ENCODE measurements at places on chromosomes 2 and 18. TPM values are rescaled to one million over a fixed set of nuclear protein-coding genes. Genes with fewer than 3 reads are reported as not detected.
A peak's percentile ranks its signal among the peaks of the same experiment; 100 is the strongest.

PAX3 gene
- polyA plus RNA-seq, result not detected

TACR1 gene
- 1.2 TPM for polyA plus RNA-seq

CAPN13 gene
- polyA plus RNA-seq, result 2.1 TPM

AGBL5 gene
- polyA plus RNA-seq, result 61.4 TPM

- DNase-seq, result no peak
Observed at GRCh38 chr18:59724103-59724502, 26.9 kb upstream of the CCBE1 start.

DNA sequence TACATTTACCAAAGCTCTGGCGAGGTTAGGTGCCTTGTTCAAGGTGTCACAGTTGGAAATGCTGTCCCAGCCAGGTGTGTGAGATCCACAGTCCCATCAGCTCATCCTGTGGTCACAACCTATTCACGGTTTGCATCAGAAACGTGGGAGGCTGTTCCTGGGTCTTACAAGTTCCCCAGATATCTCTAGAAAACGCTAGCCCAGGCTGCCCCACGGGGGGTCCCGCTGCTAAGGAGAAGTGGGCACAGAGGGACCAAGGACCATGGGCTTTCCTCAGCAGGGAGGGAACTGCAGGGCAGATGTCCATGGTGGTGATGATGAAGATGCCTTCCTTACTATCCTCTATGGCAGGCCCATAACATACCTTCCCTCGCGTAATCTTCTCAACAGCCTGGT is 649 bp downstream of the FECH start:
- no peak for DNase-seq

- no peak for DNase-seq
Observed at GRCh38 chr2:25333981-25334380, 7.7 kb downstream of the DNMT3A start.

DNA sequence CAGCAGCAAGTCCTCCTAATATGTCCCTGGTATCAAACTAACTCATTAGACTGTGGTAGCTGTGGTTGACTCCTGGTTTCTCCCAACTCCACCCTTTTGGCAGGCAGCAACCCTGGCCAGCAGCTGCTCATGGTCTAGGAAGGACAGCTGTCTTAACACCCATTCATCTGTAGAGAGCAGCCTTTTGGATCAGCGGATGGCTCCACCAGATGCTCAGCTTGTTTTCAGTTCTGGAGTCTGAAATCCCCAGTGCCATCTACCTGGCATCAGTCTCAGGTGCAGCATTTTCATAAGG is 100.5 kb downstream of the SPOPL start:
- DNase-seq, result no peak

GRCh38 chr18:25815659-25816058 is 274.8 kb downstream of the SS18 start:
- no peak for DNase-seq

DNA sequence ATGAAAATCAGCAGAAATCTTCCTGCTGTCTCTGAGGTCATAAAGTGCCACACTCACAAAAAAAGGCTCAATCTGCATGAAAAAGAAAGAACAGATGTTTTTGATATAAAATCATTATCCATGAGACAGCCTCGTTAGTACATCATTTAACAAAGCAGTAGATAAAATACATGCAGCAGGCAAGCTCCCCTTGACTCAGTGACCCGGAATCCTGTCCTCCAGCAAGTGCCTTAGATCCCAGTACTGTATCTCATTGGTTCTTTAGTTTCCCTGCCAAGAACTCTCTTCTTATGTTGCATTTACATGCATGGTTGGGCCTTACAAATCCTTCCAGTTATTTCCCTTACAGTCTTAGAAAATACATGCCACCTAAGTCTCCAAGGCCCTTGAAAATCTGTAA is 148.9 kb upstream of the CCDC195 start:
- peak; percentile 7 for DNase-seq

GRCh38 chr2:234373060-234373459 is 123.8 kb downstream of the ARL4C start:
- no peak for DNase-seq

DNA sequence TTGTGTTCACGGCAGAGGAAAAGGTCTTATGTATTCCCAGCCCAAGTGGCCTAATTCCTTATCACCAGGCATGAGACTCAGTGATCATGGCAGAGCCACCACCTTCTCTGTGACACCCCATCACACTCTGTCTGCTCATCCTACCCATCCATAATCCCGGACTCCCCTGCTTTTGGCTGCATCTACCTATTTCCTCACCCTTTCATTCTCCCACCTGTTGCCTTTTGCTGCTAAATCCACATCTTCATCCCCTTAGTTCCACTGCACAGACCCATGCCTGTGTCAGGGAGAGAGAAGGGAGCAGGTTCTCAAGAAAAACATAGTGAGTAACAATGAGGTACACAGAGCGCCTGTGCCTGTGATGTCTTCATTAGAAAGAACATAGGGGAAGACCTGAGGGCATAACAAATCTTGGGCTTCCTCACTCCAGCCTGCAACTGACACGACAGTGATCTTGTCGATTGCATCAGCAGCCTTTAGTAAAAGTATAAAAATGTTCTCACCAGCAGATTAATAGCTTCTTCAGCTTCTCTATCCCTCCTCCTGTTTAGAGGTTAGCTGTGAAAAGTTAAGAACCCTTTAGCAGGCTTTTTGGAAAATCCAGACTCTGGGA is 246.5 kb upstream of the SPRED2 start:
- DNase-seq, result no peak

DNA sequence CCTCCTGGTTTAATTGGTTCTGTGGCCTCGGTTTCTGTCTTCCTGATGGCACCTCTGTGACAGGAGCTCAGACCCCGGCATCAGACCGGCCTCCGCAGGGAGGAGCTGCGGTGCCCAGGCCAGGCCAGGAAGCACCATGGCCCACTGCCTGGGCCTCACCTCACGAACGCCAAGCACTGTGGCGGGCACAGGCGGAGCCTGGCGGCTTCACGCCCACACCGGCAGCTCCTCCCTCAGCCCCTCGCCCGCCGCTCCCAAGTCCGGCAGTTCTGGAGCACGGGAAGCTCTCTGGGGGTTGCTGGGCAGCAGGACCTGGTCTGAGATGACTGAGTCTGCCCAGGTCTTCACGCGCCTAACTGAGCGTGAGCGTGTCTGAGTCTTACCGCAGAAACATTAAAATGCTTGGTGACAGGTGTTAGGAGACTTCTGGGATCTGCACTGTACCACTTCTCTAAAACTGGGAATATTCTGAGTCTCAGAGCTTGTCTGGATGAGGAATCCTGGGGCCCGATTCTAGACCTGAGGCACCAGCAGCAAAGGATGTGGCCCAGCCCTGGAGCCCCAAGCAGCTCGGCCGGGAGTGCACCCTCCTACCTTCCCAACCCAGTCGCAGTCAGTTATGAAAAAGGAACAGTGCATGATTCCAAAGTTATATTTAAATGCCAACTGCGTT is 21.9 kb downstream of the RTP5 start:
- no peak for DNase-seq

DNA sequence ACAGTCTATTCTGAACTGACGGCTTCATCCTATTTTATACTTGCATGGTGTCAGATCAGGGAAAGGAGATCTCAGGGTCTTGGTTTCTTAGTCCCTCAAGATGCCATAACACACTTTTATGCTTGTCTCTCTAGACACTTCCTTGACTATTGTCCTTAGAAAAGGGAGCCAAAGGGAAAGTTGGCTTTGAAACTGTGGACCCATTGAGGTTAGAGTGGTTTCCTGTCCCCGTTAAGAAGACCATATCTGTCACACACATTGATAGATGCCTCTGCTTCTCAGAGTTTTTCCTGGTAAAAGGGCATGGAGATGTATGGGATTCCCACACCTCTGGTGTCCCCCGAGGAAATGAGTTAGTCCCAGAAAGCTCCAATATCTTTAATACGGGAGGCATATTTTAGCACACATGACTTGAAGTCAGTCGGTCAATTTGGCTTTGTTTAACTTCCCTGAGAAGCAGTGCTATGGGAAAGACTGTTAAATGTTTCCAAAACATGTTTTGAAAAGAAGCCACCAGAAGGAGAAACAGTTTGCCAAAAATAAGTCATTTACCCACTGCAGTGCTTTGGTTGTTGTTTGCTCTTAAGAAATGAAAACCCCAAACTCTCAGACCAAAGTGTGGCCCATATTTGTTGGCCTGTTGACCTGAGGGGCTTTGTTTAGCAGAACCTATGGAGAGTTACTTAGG is 133.4 kb upstream of the CXCR4 start:
- no peak for DNase-seq

DNA sequence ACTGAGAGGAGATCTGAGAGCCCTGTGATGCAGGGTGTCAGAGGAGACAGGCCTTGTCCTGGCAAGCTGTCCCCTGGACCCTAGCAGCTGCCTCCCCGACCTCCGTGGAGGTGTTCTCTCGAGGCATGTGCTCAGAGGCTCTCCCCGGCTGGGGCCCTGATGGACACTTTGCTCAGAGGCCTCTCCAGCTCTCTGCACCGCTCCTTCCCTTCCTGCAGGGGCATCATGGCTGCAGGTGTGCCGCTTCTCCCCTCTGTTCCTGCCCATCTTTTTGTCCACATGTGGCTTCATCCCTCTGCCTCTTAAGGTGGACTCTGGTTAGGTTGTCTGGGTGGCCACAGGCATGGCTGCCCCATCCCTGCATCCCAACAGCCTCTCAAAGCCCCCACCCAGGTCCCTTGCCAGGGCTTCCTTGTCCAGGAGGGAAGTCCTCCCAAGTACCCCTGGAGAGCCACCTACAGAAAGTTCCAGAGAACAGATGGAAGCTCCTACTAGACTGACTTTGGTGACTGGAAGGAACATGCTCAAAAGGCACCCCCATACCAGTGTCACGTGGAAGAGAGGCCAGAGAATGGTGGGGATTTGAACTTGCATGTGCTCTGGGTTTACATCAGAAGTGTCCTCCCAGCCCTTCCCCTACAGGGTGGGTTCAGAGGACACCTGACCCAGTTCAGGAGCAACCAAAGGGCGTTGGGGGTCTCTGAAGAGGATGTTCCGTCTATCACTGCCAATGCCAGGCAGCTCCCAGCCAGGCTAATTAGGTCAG is 120.4 kb downstream of the KLHL29 start:
- DNase-seq, result no peak

GRCh38 chr2:16252251-16252650 is 311.9 kb downstream of the MYCN start:
- no peak for DNase-seq

All from left renal pelvis (tissue), 4 donors.